ENCODE measurements at places on chromosomes 16 and 17. TPM values are rescaled to one million over a fixed set of nuclear protein-coding genes. Genes with fewer than 3 reads are reported as not detected.

The CUEDC1 gene
- total RNA-seq = 43.2 TPM

The SLC52A1 gene
- not detected for total RNA-seq

The MYLK3 gene
- total RNA-seq = 256 TPM

The HSD17B2 gene
- not detected for total RNA-seq

The PLA2G10 gene
- not detected for total RNA-seq

The MMP28 gene
- 3.0 TPM for total RNA-seq

The OTOP3 gene
- not detected for total RNA-seq

The RAB11FIP3 gene
- total RNA-seq = 27.4 TPM

The GPRC5C gene
- total RNA-seq = 32.0 TPM

The STAT5A gene
- total RNA-seq = 16.7 TPM

The PITPNM3 gene
- 0.36 TPM for total RNA-seq

The MYOCD gene
- total RNA-seq = 57.3 TPM

The SPATA22 gene
- 0.44 TPM for total RNA-seq

Measured in left ventricle myocardium inferior (tissue), 1 donor.